ENCODE measurements at places on chromosomes 7 and 10. TPM values are rescaled to one million over a fixed set of nuclear protein-coding genes. Genes with fewer than 3 reads are reported as not detected.

Gene C10orf62
- total RNA-seq = not detected

- DNase-seq = no peak
Observed at GRCh38 chr7:85882335-85882734, 695.5 kb upstream of the SEMA3D start.

DNA sequence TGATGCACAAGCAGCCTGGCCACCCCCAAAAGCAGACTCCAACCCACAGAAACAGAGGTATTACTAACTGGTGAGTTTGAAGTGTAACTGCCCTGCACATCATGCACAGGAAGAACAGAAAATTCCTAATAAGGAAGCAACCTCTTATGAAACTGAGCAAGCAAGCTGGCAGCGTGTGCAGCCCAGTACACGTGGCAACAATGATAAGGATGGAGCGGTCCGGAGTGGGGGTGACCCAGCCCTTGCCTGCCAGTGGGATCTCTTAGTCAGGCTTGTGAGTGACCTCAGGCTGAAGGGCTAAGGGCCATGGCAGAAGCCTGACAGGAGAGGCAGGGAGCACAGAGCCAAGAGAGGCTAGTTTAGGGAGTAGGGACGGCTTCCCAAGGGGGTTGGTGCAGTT is 22.1 kb upstream of the AOAH start:
- no peak for DNase-seq

DNA sequence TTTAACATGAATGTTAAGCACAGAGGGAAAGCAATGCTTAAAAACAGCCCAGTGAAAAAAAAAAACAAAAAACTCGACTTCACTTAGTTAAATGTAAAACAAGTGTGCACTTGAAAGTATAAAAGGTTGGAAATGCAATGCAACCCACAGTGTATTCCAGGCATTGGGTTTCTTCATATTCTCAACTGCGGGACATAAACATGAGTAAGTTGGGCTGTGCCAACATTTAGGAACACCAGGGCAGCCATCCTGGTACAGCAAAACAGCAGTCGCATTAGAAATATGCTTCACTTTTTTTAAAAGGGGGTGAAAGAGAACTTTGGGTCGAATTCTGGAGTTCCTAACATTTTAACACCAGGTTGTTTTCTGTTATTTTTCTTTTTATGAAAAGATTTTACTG is 937 bp downstream of the STEAP1 start:
- no peak for DNase-seq

DNA sequence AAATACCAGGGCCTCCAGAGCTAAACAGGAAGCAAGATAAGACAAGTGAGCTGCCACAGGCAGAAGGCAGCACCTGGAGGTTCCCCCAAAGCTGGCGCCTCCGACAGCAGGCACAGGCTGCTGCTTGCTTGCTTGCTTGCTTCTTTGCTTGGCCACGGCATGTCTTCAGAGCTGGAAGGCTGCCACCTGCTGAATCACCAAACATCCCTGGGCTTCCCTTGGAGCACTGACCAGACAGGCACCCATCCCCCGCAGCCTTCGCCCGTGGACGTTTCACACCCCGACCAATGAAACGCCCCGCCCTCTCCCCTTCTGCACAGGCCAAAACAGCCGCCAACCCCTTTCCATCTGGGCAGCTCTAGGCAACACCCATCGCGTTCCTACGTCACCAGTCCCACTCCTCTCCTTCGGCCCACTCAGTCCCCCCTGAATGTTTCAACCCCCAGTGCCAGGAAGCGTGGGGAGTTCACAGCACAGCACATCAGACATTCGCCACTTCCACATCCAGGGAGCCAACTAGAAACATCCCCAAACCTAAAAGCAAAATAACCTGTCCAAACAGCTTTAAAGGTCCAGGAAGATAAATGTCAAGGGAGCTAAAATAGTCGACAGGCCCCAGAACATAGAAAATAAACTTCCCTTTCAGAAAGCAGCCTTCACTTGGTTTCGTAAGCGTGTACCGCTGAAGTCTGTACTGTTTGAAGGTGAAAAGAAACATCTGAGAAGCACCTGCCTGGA is 1.6 kb downstream of the SGMS1 start:
- DNase-seq = peak; percentile 95

GRCh38 chr10:11713963-11714362 is 28.2 kb upstream of the ECHDC3 start:
- DNase-seq = no peak

Gene CDK6
- 17.0 TPM for total RNA-seq

Gene CC2D2B
- total RNA-seq = 5.1 TPM

Gene TBX20
- not detected for total RNA-seq

Gene PRSS2
- total RNA-seq = not detected

Gene STEAP2
- total RNA-seq = 8.7 TPM

GRCh38 chr10:52906046-52906445 is 133.5 kb upstream of the MBL2 start:
- DNase-seq = no peak

Gene AUTS2
- 32.1 TPM for total RNA-seq

GRCh38 chr7:3393862-3394261 is 92.8 kb downstream of the SDK1 start:
- no peak for DNase-seq

DNA sequence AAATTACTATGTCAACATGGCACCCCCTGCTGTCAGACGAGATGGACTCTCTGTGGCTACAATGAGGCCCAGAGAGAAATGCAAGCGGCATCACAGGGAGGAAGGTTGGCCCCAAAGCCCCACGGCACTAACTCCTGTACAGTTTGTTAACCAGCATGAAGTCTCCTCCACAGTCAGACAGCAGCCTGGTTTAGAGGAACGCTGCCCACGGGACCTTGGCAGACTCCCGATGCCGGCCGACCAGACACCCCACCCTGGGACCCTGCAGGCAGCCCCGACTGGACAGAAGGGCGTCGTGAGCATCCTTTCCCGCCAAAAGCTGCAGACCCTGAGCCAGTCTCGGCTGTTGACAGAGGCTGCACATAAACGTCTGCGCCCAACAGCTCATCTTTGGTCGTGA is 158.8 kb downstream of the DIP2C start:
- DNase-seq = no peak

- DNase-seq = no peak
Observed at GRCh38 chr10:52923520-52923919, 150.9 kb upstream of the MBL2 start.

DNA sequence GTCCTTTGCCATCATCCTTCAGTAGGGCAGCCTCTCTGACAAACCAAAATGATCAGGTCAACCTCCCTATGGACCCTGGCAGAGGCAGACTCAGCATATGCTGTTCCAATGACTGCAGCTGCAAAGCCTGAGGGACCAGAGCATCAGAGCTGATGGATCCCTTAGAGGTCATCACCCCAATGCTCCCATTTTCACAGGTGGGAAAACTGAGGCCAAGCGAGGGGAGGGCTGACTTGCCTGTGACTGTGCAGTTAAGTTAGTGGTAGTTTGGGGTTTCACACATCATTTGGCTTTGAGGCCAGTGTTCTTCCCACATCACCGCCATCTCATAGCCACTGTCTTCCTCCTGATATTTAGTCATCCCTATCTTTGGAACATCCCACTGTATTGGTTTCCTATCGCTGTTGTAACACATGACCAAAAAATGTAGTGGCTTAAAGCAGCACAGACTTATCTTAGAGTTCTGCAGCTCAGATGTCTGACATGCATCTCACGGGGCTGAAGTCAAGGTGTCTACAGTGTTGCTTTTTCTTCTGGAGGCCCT is 69.3 kb upstream of the PDZD8 start:
- DNase-seq = no peak

DNA sequence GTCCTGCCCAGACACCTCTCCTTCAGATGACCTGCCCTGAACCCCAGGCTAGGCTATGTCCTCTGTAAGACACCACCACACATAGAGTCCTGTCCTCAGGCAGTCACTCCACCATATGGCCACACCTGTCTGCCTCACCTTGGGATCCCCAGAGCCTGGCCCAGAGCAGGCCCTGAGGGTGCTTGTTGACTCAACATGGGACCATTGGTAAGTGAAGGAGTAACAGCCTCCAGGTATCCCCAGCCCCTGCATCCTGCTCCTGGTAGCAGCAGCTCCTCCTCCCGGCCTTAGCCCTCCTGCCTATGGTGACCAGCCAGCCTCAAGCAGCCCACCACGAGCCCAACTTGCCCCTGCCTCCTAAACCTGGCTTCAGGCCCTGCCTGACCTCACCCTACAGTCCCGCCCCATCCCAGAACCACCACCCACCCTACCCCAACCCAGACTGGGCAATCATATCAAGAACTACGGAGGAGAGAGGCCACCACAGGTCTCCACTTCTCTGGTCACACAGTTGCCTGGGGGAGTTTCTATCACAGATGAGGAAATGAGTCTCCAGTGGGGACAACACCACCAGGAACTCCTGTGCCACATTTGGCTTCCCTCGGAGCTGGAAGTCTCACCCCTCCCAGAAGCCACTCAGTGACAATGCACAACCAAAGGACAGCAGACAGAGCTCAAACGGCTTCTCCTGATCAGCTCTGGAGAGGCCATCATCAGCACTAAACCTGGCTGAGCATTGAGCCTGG is 136.6 kb downstream of the GRID1 start:
- DNase-seq = no peak
